ENCODE measurements at places on chromosomes 1 and 21.

DNA sequence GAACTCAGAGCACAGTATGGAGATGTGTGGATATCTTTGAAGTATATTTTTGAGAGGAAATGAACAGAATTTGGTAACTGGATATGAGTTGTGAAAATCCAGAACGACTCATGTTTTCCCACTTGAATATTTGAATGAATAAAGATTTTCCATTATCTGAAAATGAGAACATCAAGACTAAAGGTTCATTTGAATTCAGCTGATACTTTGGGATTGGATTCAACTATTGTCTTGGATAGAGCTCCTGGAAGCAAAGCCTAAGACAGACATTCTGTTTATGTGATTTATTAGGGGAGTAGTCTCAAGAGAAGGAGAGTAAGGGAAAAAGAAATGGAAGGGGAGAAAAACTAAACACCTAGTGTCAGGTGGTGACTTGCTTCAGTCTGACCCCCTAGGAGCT, 256.0 kb upstream of the LYPLAL1 start:
- no peak for DNase-seq

DNA sequence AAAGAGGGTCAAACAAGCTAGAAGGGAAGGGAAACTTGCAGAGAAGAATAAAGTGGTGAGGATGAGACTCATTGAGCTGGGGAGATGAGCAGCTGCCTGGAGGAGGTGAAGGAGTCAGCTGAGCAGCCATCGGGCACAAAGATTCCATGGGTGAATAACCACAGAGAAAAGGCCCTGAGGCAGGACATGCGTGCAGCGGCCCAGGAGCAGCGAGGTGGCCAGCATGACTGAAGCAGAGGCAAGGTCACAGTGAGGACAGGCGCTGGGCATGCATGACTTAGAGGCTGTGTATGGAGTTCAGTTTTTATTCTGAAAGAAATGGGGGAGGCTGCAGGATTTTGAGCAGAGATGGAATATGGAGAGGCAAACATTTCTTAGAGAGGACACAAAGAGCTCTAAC, 24.9 kb downstream of the OLFML2B start:
- DNase-seq: no peak

DNA sequence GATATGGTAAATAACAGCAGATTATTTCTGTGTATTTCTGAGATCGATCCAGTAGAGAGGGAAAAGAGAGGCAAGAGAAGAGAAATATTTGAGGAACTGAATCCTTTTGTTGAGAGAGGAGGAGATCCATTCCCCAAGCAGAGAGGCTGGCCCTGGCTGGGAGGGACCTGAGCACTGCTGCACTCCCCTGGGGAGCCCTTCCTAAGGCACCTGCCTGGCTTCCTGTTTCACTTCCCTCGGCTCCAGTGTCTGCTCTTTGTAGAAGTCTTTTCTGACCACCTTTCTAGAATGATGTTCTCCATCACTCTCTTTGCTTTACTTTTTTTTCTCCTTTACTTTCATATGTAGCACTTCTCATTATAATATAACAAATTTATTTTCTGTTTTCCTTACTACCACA, 42.3 kb upstream of the SLC6A9 start:
- DNase-seq: no peak

GRCh38 chr1:94746635-94747525, 73.3 kb upstream of the SLC44A3 start:
- DNase-seq: no peak

- DNase-seq: no peak
These were observed 10.1 kb upstream of the ACTRT2 start for GRCh38 chr1:3011127-3011526.

DNA sequence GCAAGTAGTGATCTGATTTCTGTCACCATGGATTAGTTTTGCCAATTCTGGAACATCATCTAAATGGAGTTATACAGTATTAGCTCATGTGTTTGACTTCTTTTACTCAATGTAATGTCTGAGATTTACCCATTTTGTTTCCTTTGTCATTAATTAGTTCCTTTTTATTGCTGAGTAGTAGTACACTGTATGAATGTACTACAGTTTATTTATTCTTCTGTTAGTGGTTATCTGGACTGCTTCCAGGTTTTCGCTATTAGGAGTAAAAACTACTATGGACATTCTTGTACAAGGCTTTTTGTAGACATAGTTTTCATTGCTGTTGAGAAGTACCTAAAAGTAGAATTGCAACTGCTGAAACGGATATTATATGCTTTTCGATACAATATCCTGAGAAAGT, 14.1 kb downstream of the SUCO start:
- no peak for DNase-seq

- no peak for DNase-seq
These were observed 670 bp downstream of the COX20 start for GRCh38 chr1:244836135-244836521.

- no peak for DNase-seq
These were observed 89.5 kb upstream of the RAB4A start for GRCh38 chr1:229181419-229181818.

- no peak for DNase-seq
These were observed 25.5 kb downstream of the TNFRSF8 start for GRCh38 chr1:12088607-12089006.

DNA sequence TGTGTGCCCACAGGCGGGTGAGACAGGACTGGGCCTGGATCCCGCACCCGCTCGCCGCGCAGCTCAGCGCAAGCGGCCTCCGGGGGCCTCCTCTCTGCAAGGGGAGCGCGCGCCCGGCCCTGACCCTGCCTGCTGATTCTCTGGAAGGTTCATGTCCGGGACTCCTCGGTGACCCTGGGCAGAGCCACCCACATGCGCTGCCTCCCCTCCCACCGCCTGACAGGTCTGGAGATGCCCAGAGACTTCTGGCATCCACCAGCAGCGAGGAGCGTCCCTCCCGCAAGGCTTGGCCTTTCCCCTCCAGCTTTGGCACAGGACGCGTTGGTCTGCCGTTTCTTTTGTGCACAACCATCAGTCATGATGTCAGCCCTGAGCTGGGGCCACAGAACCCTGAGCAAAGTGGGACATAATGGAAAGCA, 42.0 kb upstream of the COL6A2 start:
- no peak for DNase-seq

GRCh38 chr1:46114925-46115603, 17.4 kb downstream of the PIK3R3 start:
- DNase-seq: no peak

DNA sequence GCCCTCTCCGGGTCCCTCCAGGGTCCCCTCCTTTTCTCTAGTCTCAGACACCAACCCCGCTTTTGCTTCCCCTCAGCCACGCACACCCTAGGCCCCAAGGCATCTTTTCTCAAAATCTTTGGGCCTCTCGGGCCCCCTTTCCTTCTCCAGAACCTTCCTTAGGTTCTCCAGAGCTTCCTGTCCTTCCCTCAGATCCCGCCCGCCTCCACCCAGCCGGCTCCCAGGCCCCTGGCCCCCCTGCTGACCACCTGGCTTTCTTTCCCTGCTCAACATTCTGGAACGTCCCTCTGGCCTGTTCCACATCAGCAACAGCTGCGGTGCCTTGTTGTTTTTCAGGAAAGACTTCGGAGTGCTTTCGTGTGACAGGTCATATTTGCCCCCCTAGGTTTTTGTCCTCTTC, 1.2 kb downstream of the ZDHHC18 start:
- DNase-seq: no peak

GRCh38 chr21:45122432-45123132, 48.2 kb downstream of the ADARB1 start:
- DNase-seq: no peak

- no peak for DNase-seq
These were observed 35.1 kb downstream of the SLC2A1 start for GRCh38 chr1:42923367-42924081.

DNA sequence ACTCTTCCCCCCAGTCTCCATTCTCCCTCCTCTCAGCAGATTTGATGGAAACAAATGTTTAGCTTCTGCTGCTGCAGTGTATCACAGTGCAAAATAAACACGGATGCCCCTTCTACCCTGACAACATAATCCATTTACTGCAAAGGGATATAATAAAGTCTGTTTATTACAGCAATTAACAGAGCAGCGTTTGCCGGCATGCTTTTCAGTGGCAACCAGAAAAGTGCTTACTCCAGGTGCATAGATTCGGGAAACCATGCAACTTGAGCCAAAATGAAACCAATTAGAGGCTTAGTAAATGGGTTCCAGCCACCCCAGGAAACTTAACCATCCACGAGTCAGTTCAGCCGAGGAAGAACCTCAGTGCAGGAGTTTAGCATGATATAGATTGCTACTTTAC, 12.9 kb upstream of the LEMD1 start:
- no peak for DNase-seq

GRCh38 chr1:18817795-18818435, 41.5 kb downstream of the TAS1R2 start:
- DNase-seq: no peak

- DNase-seq: no peak
These were observed 6.6 kb upstream of the FOXE3 start for GRCh38 chr1:47409311-47410067.

- DNase-seq: no peak
These were observed 50.5 kb upstream of the PRRC2C start for GRCh38 chr1:171434717-171435346.

DNA sequence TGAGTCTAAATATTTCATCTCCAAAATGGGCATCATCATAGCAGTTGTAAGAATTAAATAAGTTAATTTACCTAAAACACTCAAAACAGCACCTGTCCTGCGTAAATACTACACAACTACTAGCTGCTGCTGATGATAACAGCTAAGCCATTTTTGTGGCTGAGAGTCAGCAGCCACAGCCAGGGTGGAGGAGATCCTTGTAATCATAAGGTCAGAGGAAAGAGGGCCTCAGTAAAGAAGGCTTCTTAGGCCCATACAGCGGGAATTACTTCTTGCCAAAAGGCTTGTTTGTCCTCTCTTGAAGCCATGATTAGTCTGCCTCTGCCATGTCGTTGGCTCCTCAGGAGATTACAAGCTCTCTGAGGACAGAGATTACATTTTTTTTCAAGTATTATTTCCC, 245.0 kb downstream of the FGGY start:
- no peak for DNase-seq

- no peak for DNase-seq
These were observed 200.5 kb upstream of the C1orf105 start for GRCh38 chr1:172219966-172220365.

DNA sequence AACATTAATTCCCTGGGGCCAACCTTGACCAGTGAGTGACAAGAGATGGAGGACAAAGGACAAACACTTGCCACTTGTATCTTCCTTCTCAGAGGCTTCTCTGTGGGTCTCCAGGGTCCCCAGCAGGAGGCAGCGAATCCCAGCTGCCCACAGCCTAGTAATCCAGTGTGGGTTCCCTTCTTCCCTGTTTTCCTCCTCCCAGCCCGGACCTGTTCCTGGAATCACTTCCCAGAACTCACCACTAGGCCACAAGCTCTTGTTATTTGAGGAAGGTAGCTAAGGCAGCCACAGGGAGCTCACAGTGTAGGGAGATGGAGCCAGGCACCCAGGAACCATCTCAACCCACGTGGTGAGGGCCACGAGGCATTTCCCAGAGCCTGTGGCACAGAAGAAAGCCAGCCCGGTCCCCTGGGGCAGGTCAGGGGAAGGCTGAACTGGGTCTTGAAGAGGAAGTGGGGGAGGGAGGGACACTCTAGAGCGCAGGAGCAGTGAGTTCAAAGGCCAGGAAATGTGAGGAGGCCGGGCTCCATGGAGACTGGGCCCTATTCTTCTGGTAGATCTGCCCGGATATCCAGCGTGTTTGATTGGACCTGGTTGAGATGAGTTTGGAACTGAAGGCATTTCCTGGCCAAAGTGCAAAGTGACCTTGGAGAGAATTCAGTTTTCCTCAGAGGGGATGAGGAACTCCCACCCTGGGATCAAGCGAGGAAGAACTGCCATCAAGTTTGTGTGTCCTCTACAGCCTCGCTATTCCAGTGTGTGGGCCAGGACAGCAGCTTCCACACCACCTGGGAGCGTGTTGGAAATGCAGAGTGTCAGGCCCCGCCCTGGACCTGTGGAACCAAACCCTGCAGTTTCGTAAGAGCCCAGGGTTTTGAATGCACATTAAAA, 20.3 kb upstream of the C2CD2 start:
- no peak for DNase-seq

- DNase-seq: no peak
These were observed 92.2 kb downstream of the TBX19 start for GRCh38 chr1:168372861-168373371.

DNA sequence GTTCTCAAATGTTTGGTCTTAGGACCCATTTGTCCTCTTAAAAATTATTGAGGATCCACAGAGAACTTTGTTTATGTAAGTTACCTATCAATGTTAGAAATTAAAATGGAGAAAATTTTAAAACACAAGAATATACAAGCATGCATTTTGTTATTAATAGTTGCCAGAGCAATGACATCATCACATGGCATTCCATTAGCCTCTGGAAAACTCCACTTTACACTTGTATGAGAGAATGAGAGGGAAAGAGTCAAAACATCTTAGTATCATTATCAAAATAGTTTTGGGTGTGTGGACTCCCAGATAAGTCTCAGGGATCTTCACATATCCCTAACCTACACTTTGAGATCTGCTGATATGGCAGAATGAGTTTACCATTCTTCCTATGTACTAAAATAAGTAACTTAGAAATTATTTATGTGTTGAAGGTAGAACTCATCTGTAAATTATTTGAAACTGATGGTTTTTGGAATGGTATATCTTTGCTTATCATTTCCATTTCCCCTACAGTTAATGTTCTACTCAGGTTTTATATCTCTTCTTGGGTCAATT, 48.8 kb downstream of the RNF220 start:
- DNase-seq: no peak

DNA sequence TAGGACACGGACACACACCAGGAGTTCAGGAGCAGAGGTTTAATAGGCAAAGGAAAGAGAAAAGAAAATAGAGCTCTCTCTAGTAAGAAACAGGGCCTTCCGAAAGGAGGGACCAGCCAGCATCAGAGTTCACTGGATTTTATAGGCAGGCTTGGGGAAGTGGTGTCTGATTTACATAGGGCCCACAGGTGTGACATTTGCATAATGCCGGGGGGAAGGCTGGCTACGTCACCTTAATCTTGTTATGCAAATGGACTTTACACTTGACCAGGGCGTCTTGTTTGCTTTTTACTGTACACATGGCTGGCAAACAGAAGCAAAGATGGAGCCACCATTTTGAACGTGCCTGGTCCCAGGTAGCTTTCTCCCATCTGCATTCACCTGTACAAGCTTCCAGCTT, at the start of gene OR14A16:
OR14A16 (minus strand) TSS at position 97 of the 400 bp plus-strand sequence. CDS start 8,390 bp downstream, outside the sequence.
- DNase-seq: no peak

DNA sequence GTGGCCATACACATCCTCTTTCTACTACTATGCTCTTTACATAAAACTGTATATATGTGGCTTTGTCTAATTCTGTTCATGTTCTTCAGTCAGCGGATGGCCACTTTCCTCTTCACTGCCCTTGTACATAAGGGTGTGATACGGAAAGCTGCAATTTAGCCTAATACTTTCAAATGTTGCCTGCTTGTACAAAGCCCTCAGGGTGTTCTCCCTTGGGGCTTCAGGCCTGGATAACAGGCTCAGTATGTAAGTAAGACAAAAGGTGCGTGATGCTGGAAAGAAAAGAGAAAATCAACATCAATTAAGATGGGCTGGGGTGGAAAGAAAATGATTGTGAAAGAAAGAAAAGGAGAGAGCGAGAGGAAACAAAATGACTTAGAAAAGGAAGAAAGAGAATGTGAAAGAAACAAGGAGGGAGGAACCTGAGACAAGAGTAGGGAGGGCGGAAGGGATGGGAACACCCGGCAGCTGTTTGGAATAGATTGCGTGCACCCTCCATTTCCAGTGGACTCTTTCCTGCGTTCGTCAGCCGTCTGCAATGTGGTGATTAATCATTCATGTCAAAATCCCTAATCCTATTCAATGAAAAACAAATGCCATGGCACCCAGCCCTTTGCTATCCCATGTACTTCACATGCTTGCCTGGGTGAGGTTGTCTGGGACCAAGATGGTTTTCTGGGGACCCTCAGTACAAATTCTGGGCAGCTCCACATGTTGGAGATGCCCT, 553.6 kb downstream of the NUF2 start:
- DNase-seq: no peak

All from stimulated activated CD8-positive, alpha-beta memory T cell treated with anti-CD3 and anti-CD28 coated beads, Interleukin-4, amount 100 ng/mL, for 1 hour (primary cell).